ENCODE measurements at places on chromosomes 7 and 10. TPM values are rescaled to one million over a fixed set of nuclear protein-coding genes. Genes with fewer than 3 reads are reported as not detected.

TSPAN13 gene
- 6.1 TPM for total RNA-seq

DNA sequence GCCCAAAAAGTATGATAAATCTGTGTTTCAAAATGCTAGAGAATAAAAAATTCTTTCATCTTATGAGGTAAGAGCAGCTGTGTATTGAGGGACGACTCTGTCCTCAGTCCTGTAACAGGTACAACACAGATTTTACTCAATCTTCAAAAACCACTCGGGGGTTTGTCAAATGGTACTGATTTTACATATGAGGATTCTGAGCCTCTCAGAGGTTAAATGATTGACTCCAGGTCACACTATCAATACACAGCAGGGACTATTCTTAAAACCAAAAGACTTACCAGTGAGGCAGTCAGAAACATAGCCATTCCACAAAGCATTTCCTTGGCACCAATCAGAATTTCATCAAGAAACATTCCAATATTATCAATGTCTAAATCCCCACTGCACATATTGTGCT, 95.5 kb downstream of the SGMS1 start:
- H3K27ac ChIP-seq, result no peak overlapping the region
- H3K4me3 ChIP-seq, result no peak overlapping the region
- no peak for DNase-seq
- no peaks in the 10 kb centered on the region for H3K27me3 ChIP-seq
- no peaks in the 10 kb centered on the region for H3K36me3 ChIP-seq

- H3K4me1 ChIP-seq, result no peaks in the 10 kb centered on the region
- H3K27me3 ChIP-seq, result no peaks in the 10 kb centered on the region
- H3K27ac ChIP-seq, result no peak overlapping the region
- no peak for DNase-seq
- no peak overlapping the region for H3K4me3 ChIP-seq
These were observed 35.9 kb upstream of the PRKCQ start for GRCh38 chr10:6615971-6616370.

GRCh38 chr7:99365318-99366141, 9.0 kb upstream of the ARPC1B start:
- no peaks in the 10 kb centered on the region for H3K27me3 ChIP-seq
- no peak overlapping the region for H3K4me3 ChIP-seq
- H3K36me3 ChIP-seq, result peaks cover 35% of the 10 kb centered on the region
- DNase-seq, result no peak

GRCh38 chr7:91353848-91354247, 89.6 kb downstream of the FZD1 start:
- no peak overlapping the region for H3K27ac ChIP-seq
- no peaks in the 10 kb centered on the region for H3K4me1 ChIP-seq
- peaks cover 5% of the 10 kb centered on the region for H3K27me3 ChIP-seq
- H3K4me3 ChIP-seq, result no peak overlapping the region

GRCh38 chr7:71145906-71146901, 14.3 kb downstream of the GALNT17 start:
- no peak for DNase-seq
- no peaks in the 10 kb centered on the region for H3K27me3 ChIP-seq
- H3K4me3 ChIP-seq, result no peak overlapping the region
- no peaks in the 10 kb centered on the region for H3K36me3 ChIP-seq
- no peak overlapping the region for H3K27ac ChIP-seq

GRCh38 chr7:131839967-131840690, 283.7 kb upstream of the PODXL start:
- H3K27me3 ChIP-seq, result no peaks in the 10 kb centered on the region
- no peaks in the 10 kb centered on the region for H3K4me1 ChIP-seq
- H3K36me3 ChIP-seq, result no peaks in the 10 kb centered on the region

Data from IMR-90 (cell line).